ENCODE measurements at places on chromosomes 2 and 18.

DNA sequence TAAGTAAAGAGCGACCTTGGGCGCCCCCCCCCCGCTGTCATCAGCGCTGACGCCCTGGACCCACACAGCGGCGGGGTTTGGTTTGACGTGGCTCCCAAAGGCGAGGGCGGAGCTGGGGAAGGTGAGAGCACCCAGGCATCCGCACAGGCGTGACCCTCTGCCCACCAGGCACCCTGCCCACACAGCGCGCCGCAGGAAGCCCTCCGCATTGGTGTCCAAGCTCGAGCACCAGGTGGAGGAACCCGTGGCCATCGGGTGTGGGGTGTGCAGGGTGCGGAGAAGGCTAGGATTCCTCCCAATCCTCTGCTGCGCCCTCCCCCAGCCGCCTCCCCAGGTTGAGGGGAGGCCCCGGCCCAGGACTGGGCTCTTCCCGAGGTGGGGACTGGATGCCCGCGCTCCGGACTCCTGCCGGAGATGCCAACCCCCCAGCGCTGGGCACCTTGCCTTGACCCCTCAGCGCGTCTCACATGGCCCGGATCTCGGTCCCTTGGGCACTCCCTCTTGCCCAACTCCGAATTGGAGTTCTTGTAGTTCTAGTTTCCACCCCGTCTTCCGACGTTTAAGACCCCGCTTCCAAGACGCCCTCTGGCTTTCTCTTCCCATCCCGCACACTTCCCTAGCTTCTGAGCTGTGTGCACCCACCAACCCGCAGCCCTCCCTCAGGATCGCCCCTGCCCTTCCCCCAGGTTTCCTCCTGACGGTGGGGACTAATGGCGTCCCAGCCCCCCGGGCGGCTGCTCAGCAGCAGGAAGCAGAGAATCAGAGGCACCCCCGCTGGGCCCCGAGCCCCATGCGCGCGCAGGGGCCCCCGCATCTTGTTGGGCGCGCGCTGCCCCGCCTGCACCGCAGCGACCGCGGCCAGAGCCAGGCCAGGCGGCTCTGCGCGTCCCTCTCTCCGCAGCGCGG, 25.9 kb upstream of the RESP18 start:
- no peak for DNase-seq

DNA sequence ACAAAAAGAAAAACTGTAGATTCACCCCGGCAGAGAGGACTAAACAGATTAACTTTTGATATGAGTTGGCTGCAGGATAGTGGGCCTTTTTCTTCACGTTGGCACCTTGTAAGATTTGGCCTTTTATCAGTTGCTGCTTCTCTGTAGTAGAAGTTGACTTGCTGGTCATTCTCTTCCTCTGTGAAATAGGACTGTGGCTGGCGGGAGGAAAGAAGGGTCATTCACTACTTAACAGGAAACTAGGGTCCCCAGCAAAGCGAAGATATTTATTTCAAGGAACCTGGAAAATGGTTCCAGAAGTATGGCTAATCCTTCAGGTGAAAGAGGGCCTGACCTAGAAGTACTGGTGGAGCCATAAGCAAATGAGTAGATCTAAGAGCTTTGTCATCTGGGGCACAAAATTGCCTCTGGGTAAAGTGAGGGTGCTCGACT, 383 bp upstream of the ATP5MC3 start:
- no peak for DNase-seq

DNA sequence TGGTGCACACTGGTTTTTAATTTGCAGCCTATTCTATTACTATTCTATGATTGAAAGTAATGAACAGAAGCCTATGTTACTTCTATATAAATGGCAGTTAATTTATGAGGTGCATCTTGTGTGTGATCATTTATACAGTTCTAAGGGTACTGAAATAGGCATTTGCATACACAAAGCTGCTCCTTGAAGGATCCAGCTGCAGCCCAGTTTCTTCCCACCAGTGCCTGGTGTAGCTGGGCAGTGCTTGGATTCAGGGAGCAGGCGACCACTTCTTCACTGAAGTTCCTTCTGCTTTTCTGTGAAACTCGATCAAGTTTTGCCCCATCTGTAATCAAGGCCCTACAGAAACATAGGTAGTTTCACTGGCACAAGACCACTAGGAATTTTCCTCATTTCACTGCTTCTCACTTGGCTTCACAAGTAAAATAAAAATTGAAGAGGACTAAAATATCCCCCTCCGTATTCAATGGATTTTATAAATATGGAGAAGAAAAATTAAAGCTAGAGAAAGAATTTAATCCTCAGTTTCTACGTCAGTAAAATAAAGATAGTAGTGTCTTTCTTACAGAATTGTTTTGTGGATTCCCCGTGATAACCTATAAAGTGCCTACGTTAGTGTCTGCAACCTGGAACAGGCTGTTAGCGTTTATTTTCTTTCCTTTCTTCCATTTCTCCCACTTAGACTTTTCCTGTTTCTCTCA, 1.7 kb upstream of the LPIN2 start:
- DNase-seq: no peak

DNA sequence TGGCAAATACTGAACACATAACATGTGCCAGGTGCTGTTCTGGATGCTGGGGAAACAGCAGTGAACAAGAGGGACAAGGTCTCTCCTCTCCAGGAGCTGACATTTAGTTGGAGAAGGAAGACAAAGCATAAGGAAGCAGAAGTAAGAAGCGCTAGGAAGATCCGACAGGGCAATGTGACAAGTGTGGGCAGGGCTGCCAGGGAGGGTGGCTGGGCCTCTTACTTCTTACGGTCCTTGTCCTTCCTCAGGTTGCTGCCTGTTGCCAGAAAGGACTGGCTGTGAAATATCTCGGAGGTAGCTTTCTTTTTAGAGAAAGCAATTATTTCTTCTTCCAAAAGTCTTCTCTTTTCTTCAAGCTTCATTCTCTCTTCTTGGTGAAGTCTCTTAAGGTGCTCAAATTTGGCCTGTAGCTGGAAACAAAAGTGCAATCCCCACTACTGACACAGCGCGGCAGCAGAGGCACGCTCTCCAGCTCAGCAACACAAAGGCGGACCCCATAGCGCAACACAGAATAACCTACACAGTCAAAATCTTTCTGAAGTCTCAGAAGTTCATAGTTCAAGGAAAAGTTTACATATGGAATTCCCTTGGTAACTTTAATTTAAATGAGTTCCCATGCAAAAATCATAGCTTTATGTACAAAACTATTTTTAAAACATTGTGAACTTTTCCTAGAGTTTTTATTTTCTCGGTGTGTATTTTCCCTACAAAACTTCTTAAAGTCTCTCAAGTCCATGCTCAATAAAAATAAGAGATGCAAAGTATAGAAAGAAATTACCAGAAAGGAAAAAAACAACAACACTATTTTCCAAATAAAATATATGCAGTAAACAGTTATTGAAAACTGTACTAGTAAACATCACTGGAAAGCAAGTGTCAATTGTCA, 67.7 kb downstream of the SEPTIN10 start:
- no peak for DNase-seq

GRCh38 chr2:173681881-173682650, 283.1 kb downstream of the SP3 start:
- DNase-seq: no peak

Data from GM12892 (cell line).